ENCODE measurements at places on chromosomes 13 and 19.
A peak's percentile ranks its signal among the peaks of the same experiment; 100 is the strongest.

- no peak for DNase-seq
These were observed 174.3 kb upstream of the NBEA start for GRCh38 chr13:34767778-34768177.

DNA sequence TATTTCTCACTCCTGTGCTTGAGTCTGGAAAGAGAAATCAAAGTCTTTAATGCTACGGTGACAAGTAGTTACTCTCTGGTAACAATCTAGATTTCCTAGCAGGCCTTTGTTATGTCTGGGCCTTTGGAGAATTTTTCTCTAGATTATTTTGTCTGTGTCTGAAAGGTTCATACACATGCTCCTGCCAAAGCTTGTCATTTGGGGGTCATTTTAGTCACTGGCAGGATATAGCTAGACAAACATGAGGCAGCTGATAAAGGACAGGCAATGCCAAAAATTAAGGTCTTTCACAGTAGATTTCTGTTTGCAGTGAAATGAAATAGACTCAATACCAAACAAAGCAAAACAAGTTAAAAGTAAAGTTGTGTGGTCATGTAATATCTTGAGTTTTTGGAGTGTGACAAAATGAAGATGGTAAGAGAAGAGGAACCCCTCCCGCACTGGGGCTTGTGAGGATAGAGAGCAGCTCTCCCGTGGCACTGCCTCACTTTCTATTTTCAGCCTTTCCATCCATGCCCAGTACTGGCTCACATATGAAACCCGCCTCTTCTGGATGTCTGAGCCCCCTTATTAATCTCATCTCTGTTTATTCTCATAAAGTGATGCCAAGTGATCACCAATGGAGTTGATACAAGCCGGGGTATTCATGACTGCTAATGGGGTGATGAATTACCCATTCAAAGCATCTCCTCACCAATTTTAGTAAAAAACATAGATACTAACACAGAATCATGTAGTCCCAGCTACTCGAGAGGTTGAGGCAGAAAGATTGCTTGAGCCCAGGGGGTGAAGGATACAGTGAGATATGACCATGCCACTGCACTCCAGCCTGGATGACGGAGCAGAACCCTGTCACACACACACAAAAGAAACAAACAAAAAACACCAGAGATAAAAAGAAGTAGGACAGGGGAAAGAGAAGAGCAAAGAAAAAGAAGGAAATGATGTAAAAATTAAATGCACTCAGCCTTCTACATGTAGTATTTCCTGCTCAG, 389.3 kb downstream of the FGF14 start:
- no peak for DNase-seq

- peak; percentile 32 for DNase-seq
These were observed 566 bp downstream of the HMG20B start for GRCh38 chr19:3573162-3573857.

DNA sequence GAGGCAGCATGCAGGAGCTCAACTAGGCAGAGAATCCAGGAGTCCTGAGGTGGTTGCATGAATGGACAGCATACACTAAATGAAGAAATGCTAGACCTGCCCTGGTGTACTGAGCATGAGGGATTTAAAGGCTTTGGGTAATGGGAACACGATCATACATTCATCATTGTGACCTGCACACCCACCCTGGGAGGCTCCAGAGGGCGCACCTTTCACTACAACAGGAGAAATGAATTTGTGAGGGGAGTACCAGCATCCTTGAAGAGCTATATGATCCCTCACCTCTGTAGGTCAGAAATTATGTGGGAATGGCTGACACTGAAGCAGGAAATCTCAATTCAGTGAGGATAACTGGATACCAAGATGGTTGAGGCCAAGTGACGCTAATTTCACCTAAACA, 8.9 kb downstream of the KLK2 start:
- DNase-seq: no peak

- peak; percentile 20 for DNase-seq
These were observed 64.8 kb downstream of the MIPEP start for GRCh38 chr13:23824371-23824770.

DNA sequence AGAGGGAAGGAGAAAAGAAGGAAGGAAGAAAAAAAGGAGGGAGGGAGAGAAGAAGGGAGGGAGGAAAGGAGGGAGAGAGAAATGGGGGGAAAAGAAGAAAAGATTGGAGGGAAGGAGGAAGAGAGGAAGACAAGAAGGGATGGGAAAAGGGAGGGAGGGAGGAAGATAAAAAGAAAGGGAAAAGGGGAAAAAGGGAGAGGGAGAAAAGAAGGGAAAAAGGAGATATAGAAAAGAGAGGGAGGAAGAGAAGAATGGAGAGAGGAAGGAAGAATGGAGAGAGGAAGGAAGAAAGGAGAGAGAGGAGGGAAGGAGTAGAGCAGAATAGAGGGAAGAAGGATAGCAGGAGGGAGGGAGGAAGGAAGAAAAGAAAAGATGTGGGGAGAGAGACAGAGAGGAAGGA, 334.6 kb downstream of the TSHZ3 start:
- no peak for DNase-seq

DNA sequence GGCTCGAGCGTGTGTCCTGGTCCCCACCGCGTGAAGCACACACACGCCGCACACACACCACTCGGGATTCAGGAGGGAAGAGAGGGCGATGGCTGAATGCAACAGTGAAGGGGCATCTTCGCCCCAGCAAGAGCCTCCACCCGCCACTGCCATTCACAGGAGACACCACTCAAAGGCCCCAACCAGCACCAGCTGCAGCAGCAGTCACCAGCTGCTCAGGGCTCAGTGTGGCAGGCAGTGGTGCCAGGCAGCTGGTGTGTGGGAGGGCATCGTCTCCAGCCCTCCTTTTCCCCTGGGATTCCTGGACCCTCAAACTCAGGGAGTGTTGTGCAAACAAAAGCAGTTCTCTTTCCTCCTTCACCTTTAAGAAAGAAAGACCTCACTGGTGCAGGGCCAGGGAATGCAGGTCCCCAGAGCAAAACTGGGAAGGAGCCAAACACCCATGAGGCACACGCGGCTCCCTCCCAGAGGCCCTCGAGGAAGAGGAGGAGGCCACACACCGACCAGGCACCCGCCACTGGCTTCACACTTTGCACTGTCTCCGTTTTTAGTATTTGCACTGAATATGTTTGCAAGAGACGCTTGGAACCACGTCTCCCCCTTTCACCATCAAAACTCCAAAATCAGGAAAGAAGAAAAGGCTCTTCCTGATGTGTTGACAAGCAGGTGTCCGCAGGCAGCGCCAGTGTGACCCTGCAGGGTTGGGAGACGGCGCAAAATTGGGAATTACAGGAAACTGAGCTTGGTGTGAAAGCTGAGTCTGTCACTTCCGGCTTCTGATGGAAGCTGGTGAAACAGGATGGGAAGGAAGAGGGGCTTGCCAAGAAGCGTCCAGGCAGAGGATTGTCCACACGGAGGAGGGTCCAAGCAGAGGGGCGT, 26.4 kb upstream of the F7 start:
- peak; percentile 82 for DNase-seq

DNA sequence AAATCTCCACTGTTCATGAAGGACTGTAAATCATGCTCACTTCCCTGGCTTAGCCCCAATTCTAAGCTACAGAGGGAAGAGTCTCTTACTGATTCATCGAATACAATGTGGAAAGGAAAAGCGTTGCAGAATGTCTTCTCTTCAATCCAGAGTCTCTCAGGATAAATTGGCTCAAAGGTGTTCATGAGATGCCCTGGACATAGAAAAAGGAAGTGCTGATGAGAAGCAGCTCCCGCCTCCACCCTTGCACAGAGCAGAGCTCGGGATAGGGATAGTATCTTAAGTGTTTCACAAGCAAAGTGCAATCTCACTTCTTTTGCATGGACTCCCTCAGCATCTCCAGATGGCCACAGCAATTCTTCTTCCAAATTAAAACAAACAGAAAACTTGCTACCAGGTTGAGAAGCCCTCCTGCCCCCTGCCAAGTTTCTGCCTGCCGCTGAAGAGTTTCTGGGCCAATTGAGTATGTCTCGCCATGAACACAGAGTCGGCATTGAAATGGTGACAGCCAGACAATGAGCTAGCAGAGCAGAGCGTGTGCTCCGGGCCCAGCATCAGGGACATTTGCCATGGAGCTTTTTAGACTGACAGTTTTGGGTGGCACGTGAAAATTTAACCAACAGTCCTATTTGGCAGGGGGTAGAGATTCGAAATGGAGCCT, 85.7 kb downstream of the C13orf42 start:
- DNase-seq: no peak

- no peak for DNase-seq
These were observed 1397.4 kb upstream of the SPRY2 start for GRCh38 chr13:81738364-81738763.

GRCh38 chr19:8449830-8450229, 5.1 kb downstream of the HNRNPM start:
- DNase-seq: no peak

DNA sequence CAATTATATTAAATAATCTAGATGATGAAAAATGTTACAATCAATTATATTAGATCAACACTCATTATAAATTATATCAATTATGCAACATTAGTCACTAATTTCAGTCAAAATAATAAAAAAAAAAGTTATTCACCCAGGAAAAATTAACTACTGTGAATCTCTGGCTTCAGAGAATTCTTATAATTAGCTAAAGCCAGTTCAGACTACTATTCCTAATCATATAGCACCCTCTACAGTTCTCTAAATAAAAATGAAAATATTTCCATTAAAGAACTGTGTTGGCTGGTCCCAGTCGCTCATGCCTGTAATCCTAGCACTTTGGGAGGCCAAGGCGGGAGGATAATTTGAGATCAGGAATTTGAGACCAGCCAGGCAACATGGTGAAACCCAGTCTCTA, 33.0 kb downstream of the XPO4 start:
- DNase-seq: peak; percentile 23

GRCh38 chr13:106100171-106100919, 435.1 kb downstream of the EFNB2 start:
- peak; percentile 35 for DNase-seq

DNA sequence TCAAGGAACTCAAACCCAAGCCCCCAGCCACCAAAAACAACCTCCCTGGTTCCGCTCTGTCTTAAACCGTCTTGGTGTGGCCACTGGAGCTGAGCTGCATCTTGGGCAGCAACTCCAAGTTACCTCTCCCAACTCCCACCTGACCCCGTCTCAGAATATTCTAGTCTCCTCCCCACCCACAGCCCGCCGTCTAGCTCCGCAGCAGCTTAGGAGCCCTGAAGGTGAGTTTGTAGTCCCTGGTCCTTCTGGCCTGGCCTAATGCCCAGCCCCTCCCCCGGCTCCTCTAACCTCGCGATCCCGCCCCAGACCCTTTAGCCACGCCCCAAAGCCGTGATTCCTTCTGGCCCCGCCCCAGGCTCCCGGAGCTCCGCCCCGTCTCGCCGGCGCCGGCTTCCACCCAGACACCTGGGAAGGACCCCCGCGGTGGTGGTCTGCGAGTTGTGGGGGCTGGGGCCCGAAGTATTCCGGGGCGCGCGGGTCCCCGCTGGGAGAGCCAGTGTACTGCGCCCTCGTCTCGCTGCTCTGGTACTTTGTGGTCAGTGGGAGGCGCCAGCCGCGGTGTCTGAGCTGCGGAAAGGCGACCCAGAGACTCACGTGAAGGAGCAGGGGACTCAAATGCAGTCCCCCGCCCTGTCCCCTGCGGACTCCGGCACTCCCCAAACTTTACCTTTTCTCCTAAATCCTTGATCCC, 2.5 kb upstream of the LHB start:
- peak; percentile 32 for DNase-seq

GRCh38 chr19:1183543-1184172, 9.6 kb upstream of the SBNO2 start:
- DNase-seq: no peak

GRCh38 chr19:51750400-51751094, 1.1 kb downstream of the FPR1 start:
- DNase-seq: no peak

- no peak for DNase-seq
These were observed 21.6 kb upstream of the WDR88 start for GRCh38 chr19:33110137-33110910.

- no peak for DNase-seq
These were observed 6.8 kb downstream of the TRAPPC6A start for GRCh38 chr19:45171211-45171623.

GRCh38 chr19:4077800-4078684, 11.3 kb upstream of the ZBTB7A start:
- DNase-seq: peak; percentile 86

DNA sequence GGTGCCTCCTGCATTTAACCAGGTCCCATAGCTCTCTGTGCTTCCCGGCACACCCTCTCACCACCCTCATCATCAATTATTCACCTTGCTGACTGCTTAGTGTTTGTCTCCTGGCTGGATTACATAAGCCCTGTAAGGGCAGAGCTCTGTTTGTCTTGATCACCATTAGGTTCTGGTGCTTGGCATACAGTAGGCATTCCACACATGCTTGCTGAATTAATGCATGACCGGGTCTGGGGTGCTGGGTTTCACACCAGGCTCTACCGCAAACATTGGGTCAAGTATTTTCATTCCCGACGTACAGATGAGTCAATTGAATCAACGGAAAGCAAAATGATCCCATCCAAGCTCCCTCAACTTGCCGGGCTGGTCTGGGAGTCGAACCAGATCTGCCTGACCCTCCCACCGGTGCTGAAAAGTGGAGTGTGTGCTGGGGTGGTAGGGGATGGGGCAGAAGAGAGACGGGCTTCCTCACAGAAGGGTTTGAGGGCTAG, 28.5 kb downstream of the VAV1 start:
- DNase-seq: no peak

DNA sequence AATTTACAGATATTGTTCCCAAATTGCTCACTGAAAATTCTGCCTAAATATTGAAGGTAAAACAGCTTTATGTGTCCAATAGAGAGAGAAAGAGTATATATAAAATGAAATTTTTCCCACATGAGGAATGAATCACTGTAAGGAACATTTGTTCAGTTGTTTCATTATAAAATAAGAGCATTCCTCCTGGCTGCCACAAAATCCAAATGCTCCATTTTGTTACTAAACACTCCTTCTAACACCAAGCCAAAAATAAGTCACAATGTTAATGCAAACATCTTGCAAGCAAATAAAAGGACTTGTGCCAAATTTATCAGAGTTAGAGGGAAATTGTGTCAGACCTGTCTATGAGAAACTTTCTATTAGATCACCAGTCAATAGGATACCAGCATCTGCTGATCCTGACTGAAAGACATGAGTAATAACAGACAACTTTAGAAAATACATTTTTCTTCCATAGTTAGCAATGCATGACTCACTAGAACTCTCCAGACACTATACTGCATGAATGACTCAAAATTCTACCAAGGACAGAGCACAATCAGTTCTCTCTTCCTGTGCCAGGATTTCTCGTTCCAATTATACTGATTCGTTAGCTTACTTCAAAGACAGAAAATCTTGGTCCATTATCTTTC, 83.5 kb upstream of the FNDC3A start:
- no peak for DNase-seq

GRCh38 chr13:105139380-105140285, 1395.8 kb downstream of the EFNB2 start:
- DNase-seq: peak; percentile 54

Measured in muscle of leg (tissue), 16 donors.